Kidney (tissue), 22 donors: ENCODE measurements at places on chromosomes 7 and 10. TPM values are rescaled to one million over a fixed set of nuclear protein-coding genes. Genes with fewer than 3 reads are reported as not detected.
A peak's percentile ranks its signal among the peaks of the same experiment; 100 is the strongest.

Gene EFCAB10
- 0.91 TPM for total RNA-seq

Gene SPDYE1
- not detected for total RNA-seq

Gene PLCE1
- total RNA-seq: 8.7 TPM

Gene RAPGEF5
- 67.8 TPM for total RNA-seq

Gene SLC39A12
- total RNA-seq: 0.16 TPM

Gene GPC2
- total RNA-seq: 1.8 TPM

Gene SH2D4B
- total RNA-seq: 0.09 TPM

Gene CALN1
- total RNA-seq: not detected

GRCh38 chr7:103009466-103010185 is 65.0 kb downstream of the FBXL13 start:
- no peak for DNase-seq
- no peak overlapping the region for H3K4me3 ChIP-seq
- H3K27me3 ChIP-seq: no peaks in the 10 kb centered on the region
- no peak overlapping the region for H3K27ac ChIP-seq
- H3K36me3 ChIP-seq: no peaks in the 10 kb centered on the region

- no peak for DNase-seq
- no peak overlapping the region for H3K4me3 ChIP-seq
- no peaks in the 10 kb centered on the region for H3K27me3 ChIP-seq
- H3K4me1 ChIP-seq: no peaks in the 10 kb centered on the region
- H3K36me3 ChIP-seq: no peaks in the 10 kb centered on the region
- H3K27ac ChIP-seq: no peak overlapping the region
These were observed 60.8 kb upstream of the SMNDC1 start for GRCh38 chr10:110365356-110366143.

- no peak overlapping the region for H3K27ac ChIP-seq
- H3K27me3 ChIP-seq: no peaks in the 10 kb centered on the region
- peaks cover 20% of the 10 kb centered on the region for H3K4me1 ChIP-seq
- DNase-seq: no peak
- H3K4me3 ChIP-seq: no peak overlapping the region
These were observed 293.3 kb upstream of the KLF14 start for GRCh38 chr7:131027287-131027773.

DNA sequence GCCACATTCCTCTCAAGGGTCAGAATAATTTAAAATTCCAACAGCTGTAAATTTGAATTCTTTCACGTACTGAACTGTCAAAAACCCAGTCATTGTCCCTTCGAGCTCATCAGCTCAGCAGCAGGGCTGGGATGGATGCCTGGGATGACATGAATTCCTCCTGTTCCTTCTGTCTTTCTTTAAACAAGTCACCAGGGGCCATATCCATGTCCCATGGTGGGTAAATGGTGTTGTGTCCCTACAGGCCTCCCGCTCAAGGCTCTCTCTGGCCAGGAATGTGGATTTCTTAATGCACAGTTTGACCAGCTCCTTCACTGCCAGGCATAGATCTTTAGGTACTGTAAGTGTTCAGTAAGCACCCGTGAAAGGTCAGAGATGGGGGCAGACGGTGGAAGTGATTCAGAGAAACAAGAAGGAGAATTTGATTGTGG is 13.8 kb upstream of the TECPR1 start:
- H3K4me1 ChIP-seq: no peaks in the 10 kb centered on the region
- DNase-seq: no peak
- no peaks in the 10 kb centered on the region for H3K27me3 ChIP-seq

DNA sequence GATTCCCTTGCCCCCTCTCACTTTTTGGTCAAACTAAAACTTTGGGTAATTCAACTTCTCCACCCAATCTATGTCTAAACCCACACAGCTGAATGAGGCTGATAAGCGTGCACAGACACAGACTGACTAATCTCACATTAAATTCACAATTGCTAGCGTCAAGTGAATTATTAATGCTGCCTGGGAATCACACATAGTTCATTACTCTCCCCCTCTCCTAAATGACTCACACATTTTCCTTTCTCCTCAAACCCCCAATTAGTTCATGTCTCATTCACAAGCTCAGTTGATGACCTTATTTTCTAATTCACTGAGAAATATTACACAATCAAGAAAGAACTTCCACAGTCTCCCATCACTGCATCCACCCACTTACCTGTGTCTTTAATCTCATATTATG is 14.5 kb downstream of the KLF14 start:
- H3K36me3 ChIP-seq: no peaks in the 10 kb centered on the region
- no peak for DNase-seq
- no peak overlapping the region for H3K4me3 ChIP-seq
- no peaks in the 10 kb centered on the region for H3K27me3 ChIP-seq

GRCh38 chr10:92873029-92873428 is 24.7 kb downstream of the EXOC6 start:
- no peak overlapping the region for H3K27ac ChIP-seq
- H3K27me3 ChIP-seq: no peaks in the 10 kb centered on the region
- DNase-seq: no peak
- H3K36me3 ChIP-seq: no peaks in the 10 kb centered on the region
- H3K4me1 ChIP-seq: no peaks in the 10 kb centered on the region

DNA sequence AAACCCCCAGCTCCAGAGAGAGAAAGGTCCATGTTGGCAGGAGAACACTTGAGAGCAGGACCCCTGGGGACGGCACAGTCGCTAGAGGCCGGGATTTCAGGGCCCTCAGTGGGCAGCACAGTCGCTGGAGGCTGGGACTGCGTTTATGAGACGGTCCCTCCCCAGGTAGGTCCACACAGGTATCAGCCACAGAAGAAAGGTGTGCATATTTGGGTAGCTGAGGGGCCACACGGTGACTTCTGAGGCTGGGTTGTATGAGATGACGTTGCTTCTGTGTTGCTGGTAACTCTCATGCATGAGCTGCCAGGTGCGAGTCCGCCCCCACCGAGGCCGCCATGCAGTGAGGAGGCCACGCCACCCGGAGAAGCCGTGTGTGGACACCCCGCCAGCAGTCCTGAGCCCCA is 56.9 kb upstream of the PPP2R2D start:
- H3K36me3 ChIP-seq: no peaks in the 10 kb centered on the region
- H3K27ac ChIP-seq: no peak overlapping the region
- H3K4me1 ChIP-seq: no peaks in the 10 kb centered on the region
- DNase-seq: no peak
- H3K27me3 ChIP-seq: no peaks in the 10 kb centered on the region

- DNase-seq: no peak
- H3K4me1 ChIP-seq: no peaks in the 10 kb centered on the region
- no peaks in the 10 kb centered on the region for H3K27me3 ChIP-seq
- H3K27ac ChIP-seq: no peak overlapping the region
These were observed 121.7 kb upstream of the TNRC18 start for GRCh38 chr7:5545222-5545914.

GRCh38 chr10:122254831-122255230 is 16.3 kb upstream of the BTBD16 start:
- no peak overlapping the region for H3K4me3 ChIP-seq
- H3K27ac ChIP-seq: no peak overlapping the region
- DNase-seq: no peak
- no peaks in the 10 kb centered on the region for H3K27me3 ChIP-seq
- H3K36me3 ChIP-seq: peaks cover 7% of the 10 kb centered on the region

DNA sequence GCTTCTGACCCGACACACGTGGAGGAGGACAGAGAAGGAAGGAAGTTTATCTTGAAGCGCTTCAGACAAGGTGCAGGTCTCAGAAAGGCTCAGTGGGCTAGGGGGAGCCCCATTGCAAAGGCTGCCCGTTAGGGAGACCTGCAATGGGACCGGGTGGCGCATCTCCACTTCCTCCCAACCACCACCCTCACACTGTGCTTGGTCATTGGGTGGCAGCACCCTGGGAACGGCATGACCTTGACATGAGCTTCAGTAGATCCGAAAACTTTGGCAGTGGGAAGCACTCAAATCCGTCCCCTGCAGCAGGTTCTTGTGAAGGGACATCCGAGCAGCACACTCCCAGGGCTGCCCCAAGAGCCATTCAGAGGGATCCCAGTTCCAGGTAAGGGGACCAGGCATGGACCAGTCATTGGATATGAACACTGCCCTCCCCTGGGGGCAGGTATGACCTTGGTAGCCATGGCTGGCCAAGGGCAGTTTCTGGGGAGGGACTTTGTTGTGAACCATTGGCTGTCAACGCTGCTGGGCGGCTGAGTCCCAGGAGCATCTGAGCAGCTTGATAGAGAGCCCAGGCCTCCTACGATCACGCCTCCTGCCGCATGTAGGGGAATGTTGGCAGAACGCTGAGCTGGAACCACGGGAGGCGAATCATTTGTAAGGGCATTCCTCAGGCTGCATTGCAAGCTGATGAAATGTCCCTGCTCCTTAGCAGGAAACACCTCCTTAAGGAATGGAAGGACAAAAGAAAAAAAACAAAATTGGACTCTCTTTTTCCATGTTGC is 31.7 kb downstream of the GALNTL5 start:
- H3K27ac ChIP-seq: no peak overlapping the region
- H3K36me3 ChIP-seq: no peaks in the 10 kb centered on the region
- H3K4me3 ChIP-seq: no peak overlapping the region
- H3K27me3 ChIP-seq: no peaks in the 10 kb centered on the region

GRCh38 chr7:21430575-21430954 is 2.7 kb downstream of the SP4 start:
- H3K27me3 ChIP-seq: no peaks in the 10 kb centered on the region
- peaks cover 10% of the 10 kb centered on the region for H3K4me1 ChIP-seq
- no peak overlapping the region for H3K4me3 ChIP-seq
- no peak overlapping the region for H3K27ac ChIP-seq
- DNase-seq: no peak

DNA sequence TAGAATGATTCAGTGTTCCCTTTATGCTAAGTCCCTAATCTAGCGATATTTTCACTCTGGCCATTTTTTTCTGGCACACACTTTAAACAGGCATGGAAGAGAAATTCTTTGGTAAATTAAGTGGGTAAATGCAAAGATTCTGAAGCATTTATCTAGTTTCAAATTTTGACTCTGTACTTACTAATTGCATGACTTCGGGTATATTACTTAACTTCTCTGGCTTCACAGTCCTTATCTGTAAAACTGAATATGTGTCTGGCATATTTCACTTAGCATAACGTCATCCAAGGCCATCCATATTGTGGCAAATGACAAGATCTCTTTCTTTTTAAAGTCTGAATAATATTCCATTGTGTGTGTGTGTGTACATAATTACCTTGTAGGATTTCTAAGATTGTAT is 114.5 kb downstream of the MBL2 start:
- no peak overlapping the region for H3K4me3 ChIP-seq
- H3K27ac ChIP-seq: no peak overlapping the region
- no peaks in the 10 kb centered on the region for H3K4me1 ChIP-seq

GRCh38 chr10:79140855-79141254 is 72.1 kb downstream of the ZMIZ1 start:
- no peak overlapping the region for H3K27ac ChIP-seq

DNA sequence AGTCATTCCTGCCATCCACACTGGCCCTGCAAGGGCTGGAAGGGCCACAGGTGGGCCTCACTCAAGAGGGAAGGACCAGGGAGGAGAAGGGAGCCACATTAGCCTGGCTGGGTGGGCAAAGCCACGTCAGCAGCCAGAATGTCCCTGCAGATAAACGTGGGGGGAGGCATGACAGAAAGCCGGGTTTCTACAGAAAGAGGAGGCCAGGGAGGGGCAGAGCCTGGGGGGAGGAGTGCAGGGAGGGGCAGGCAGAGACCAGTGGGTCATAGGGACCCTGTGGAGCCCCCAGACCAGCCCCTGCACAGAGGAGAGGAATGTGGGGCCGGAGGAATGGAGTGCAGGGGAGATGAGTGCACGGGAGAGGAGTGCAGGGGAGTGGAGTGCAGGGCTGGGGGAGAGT is 590.2 kb downstream of the PTPRN2 start:
- no peak overlapping the region for H3K4me3 ChIP-seq
- no peaks in the 10 kb centered on the region for H3K4me1 ChIP-seq
- H3K27ac ChIP-seq: no peak overlapping the region
- DNase-seq: no peak
- no peaks in the 10 kb centered on the region for H3K36me3 ChIP-seq

DNA sequence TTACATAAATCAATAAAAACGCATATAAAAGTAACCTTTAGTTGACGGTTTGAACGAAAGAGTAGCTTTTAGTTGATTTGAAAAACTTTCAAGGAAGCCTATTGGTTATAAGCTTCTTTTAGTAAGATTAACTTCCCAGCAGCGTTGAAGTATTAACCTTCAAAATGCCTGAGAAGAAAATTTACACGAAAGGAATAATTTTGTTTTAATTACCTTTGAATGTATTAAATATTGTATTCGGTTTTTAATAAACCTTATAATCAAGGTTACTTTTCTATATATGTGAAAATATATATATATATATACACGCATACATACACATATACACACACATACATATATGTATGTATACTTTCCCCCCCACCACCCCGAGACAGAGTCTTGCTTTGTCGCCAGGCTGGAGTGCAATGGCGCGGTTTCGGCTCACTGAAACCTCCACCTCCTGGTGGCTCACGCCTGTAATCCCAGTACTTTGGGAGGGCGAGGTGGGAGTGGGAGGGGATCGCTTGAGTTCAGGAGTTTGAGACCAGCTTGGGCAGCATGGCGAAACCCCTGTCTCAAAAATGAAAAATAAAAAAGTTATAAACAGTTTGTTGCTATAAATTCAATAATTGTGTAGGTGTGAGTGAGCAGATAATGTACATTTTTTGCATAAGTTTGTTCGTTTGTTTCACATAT is 57.6 kb upstream of the EZH2 start:
- no peak overlapping the region for H3K27ac ChIP-seq
- no peaks in the 10 kb centered on the region for H3K36me3 ChIP-seq
- peak overlapping the region; percentile 84 for H3K4me3 ChIP-seq
- no peaks in the 10 kb centered on the region for H3K27me3 ChIP-seq

- H3K4me1 ChIP-seq: no peaks in the 10 kb centered on the region
- DNase-seq: no peak
- H3K4me3 ChIP-seq: no peak overlapping the region
- no peak overlapping the region for H3K27ac ChIP-seq
- H3K36me3 ChIP-seq: no peaks in the 10 kb centered on the region
These were observed 204.7 kb downstream of the DGKI start for GRCh38 chr7:137642031-137642430.

DNA sequence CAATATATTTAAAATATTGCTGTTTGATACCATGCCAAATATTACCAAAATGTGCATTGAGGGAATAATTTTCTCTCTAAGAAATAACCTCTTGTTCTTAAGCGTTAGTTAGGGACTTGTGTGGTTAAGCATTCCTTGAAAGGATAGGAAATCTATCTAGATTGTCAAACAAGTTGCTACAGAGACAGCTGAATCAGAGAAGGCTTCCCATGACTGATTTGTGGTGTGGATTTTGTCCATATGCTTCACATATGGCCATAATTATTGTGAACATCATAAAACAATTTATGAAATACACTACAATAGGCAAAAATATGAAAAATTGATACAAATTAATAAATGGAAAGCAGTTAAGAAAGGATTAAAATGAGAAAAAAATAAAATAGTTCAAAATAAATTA is 96.3 kb downstream of the GNAT3 start:
- no peak overlapping the region for H3K27ac ChIP-seq
- H3K4me3 ChIP-seq: no peak overlapping the region
- H3K27me3 ChIP-seq: no peaks in the 10 kb centered on the region
- H3K36me3 ChIP-seq: no peaks in the 10 kb centered on the region

- H3K4me3 ChIP-seq: no peak overlapping the region
- H3K27ac ChIP-seq: no peak overlapping the region
- H3K27me3 ChIP-seq: no peaks in the 10 kb centered on the region
- no peaks in the 10 kb centered on the region for H3K36me3 ChIP-seq
- no peak for DNase-seq
These were observed 19.0 kb upstream of the ANKRD2 start for GRCh38 chr10:97553575-97554031.
